ENCODE measurements at places on chromosomes 16 and 17. TPM values are rescaled to one million over a fixed set of nuclear protein-coding genes. Genes with fewer than 3 reads are reported as not detected.

The SNAI3 gene
- total RNA-seq, result 5.2 TPM

The TEDC2 gene
- 30.7 TPM for total RNA-seq

The ARSG gene
- 7.2 TPM for total RNA-seq

The DPEP3 gene
- total RNA-seq, result 0.16 TPM

The CRISPLD2 gene
- 0.16 TPM for total RNA-seq

The NKD1 gene
- total RNA-seq, result 3.6 TPM

The HEATR9 gene
- 0.38 TPM for total RNA-seq

The KLHL10 gene
- total RNA-seq, result 0.36 TPM

The NUP93 gene
- total RNA-seq, result 171 TPM

The EVI2A gene
- total RNA-seq, result 31.7 TPM

The CTNS gene
- 9.3 TPM for total RNA-seq

The CD300LB gene
- not detected for total RNA-seq

The GFER gene
- total RNA-seq, result 33.5 TPM

The RBL2 gene
- 73.5 TPM for total RNA-seq

The XAF1 gene
- 18.4 TPM for total RNA-seq

The SLFN14 gene
- total RNA-seq, result not detected

Data from activated CD8-positive, alpha-beta T cell treated with anti-CD3 and anti-CD28 coated beads for 36 hours (primary cell).